ENCODE measurements at places on chromosomes 4 and X.

GRCh38 chr4:148510211-148510610 lies 68.0 kb upstream of the NR3C2 start:
- no peak for DNase-seq

- no peak for DNase-seq
Observed at GRCh38 chr4:15864651-15865566, 73.6 kb downstream of the FGFBP1 start.

DNA sequence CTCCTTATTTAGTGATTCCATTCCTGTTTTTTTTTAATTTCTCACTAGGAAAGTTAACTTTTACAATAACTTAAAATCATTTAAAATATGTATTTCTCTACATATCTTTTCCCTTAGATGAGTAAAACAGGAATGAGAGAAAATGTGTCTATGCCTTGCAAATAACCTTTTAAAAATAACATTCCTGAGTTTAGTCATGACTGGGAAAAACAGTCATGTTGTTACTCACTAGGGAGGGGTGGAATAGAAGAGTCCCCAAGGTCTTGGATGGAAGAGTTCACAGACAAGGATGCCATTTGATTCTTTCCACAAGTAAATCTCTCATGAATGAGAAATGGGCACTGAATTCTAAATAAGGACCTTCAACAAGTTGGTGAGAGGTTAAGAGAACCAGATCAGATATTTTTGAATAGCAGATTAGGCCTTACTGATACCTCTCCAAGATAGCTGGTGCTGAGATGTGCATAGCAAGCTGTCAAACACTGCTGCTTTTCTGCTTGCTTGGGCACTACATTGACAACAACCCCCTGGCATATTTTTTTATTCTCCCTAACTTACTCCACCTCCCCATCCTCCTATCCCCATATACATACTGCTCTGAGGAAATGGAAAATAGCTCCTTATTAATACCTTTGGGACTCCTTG lies 25.1 kb downstream of the UGDH start:
- DNase-seq = no peak

- DNase-seq = no peak
Observed at GRCh38 chr4:177862541-177863176, 420.4 kb upstream of the AGA start.
